ENCODE measurements at places on chromosomes 5 and 9.

DNA sequence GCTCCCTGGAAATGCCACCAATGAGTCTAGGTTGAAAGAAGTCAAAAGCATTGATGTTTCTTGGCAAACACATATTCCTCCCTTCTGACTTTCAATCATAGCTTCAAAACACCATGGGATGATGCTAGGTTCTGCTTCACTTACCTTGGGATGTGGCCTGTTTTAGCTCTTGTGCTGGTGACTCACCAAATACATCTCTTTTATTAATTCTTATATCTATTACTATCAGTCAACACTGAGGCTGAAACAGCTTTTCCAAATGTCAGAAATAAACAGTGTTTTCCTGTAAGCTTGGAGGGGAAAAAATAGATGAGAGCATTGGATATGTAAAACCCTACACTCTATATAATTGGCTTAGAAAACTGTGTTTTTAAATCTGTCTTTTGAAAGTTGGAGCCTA lies 245.4 kb upstream of the NREP start:
- no peak for DNase-seq

DNA sequence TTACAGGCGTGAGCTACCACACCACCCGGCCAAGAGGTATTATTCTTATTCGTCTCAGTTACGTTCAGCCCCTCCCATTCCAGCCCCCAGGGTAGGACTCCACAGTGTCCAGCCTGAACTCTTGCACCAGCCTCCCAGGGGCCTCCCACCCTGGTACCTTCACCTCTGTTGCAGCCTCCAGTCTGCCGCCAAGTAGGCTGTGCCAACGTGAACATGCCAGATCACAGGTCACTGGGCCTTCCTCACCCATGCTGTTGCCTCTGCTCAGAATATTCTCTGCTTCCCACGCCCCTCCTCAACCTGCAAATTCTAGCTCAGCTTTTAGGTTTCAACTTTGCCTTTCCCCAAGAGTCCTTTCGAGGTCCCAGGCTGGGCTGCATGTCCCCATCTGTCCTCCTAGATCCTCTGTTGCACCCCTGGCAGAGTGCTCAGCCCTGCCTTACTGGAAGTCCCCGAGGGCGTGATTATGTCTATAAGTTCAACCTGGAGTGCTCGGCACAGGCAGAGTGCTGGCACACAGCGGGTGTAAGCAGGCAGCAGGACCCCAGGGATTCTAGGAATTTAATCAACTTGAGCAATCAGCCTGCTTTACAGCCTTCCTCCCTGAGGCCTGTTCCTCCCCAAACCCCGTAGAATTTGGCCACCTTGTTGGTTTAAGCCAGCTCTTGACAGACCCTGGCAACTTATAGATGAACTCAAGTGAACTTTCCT lies 13.1 kb upstream of the STXBP1 start:
- no peak for DNase-seq

DNA sequence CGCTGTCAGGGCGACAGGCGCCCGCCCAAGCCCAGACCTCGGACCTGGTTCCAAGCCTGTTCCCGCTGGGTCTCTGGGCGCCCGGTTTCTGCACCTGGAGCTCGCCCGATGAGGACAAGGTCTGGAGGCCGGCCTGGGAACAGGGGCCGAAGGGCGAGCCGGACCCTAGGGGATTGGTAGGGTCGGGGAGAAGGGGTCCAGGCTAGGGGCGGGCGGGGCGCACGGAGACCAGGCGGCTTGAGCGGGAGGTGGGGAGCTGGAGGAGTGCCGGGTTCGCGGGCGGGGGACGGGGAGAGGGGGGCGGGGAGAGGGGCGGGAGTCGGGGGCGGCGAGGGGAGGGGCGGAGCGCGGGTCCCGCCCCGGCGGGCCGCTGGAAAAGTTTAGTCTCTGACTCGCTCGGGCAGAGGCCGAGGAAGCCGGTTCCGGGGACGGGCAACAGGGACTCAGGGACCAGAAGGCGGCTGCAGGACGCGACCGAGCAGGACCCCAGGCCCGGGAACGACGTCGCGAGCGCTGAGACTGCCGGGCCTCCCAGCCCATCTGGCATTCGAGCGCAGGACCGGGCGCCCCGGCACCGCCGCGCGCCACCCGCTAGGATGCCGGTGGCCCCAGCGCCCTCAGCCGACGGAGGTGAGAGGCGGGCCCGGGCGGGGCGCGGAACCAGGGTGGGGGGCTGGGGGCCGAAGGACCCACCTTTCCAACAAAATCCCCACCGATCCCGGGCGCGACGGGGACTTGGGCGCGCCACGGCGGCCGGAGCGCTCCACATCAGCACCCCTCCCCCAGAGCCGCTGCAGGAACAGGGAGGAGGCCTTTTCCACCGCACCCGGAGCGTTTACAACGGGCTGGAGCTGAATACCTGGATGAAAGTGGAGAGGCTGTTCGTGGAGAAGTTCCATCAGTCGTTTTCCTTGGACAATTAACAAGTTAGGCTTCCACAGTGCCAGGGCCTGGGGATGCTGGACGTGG lies at the start of gene S1PR3:
TSS of gene S1PR3 (plus strand) at position 403 of the 969 bp plus-strand sequence. CDS start 9,733 bp downstream, outside the sequence.
- DNase-seq, result no peak

GRCh38 chr5:88861231-88861630 lies 21.8 kb downstream of the MEF2C start:
- no peak for DNase-seq

DNA sequence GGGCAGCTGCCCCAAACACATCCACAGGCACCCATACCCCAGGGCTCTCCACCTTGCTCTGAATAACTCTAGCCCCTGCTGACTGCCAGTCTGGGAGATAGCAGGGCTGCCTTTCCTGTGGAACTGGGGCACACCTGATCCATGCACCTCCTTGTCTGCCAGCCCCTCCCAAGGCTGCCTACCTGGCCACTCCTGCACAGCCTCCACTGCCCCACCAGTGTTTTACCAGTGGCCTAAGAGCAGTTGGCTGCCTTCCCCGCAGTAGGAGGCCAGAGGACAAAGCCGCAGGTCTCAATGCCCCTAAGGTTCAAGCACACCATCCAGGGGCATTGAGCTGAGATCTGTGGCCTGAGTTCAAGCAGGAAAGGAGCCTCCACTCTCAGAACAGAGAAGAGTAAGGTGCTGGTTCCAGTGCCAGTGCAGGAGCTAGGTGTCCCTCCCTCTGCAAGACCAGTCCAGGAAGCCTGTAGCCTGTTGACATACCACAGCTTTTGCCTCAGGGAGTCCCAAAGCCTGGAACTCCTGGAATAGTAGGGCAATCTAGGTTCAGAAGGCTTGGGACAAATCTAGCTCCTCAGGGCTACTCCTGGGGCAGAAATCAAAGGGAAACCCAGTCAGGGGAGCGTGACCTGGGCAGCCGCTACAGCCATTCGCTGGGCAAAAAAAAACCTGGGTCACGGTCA lies 514.5 kb upstream of the PTGER4 start:
- DNase-seq, result no peak

- no peak for DNase-seq
Observed at GRCh38 chr5:89302102-89302891, 419.3 kb upstream of the MEF2C start.

- no peak for DNase-seq
Observed at GRCh38 chr9:30732060-30732459, 1652.4 kb upstream of the ACO1 start.

DNA sequence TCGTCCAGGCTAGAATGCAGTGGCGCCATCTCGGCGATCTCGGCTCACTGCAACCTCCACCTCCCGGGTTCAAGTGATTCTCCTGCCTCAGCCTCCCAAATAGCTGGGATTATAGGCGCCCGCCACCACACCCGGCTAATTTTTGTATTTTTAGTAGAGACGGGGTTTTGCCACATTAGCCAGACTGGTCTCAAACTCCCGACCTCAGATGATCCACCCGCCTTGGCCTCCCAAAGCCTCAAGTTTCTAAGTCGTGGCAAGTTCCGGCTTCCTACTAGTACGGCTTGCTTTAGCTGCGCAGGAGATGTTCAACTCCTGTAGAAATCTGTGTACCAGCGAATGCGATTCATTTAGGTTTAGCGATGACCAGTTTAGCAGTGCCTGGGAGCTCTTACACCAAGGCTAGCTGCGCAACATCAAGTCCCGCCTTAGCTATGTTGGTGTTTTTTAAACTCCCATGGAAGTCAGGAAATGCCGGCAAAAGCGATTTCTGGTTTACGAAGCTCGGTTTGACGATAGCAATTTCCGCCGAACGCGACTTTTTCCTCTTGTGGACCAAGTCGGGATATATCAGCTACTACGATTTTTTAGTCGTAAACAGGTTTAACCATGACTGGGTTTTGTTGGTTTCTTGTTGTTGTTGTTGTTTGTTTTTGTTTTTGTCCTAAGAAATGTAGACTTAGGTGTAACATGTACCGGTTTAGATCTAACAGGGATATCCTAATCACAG lies 46.4 kb downstream of the ANXA2R start:
- DNase-seq, result no peak

DNA sequence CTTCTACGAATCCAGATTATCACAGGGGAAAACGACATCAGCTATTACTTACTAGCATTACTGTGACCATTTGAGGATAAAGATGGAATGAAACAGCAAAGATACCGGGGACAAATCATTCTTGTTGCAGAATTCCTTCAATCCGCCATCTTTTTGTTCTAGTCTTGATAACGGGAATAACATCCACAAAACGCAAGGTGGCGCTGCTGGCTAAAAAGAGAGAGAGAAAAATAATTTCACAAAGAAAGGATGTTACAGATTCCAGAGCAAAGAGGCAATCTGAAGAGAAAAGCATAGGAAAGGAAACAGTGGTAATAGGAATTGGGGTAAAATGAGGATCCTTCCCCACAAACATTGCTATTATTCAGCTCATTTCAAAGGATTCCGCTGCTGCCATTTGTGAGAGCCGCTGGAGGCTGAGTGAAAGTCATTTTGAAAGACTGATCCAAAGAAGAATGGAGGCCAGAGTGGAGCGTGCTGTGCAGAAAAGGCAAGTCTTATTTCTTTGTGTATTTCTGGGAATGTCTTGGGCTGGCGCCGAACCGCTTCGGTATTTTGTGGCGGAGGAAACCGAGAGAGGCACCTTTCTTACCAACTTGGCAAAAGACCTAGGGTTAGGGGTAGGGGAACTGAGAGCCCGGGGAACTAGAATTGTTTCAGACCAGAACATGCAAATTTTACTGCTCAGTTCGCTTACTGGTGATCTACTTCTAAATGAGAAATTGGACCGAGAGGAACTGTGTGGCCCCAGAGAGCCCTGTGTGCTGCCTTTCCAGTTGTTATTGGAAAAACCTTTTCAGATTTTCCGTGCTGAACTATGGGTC lies at the start of gene PCDHB7:
TSS of gene PCDHB7 (plus strand) at position 264 of the 824 bp plus-strand sequence. CDS start at position 456, 192 bp downstream.
- peak; percentile 21 for DNase-seq

DNA sequence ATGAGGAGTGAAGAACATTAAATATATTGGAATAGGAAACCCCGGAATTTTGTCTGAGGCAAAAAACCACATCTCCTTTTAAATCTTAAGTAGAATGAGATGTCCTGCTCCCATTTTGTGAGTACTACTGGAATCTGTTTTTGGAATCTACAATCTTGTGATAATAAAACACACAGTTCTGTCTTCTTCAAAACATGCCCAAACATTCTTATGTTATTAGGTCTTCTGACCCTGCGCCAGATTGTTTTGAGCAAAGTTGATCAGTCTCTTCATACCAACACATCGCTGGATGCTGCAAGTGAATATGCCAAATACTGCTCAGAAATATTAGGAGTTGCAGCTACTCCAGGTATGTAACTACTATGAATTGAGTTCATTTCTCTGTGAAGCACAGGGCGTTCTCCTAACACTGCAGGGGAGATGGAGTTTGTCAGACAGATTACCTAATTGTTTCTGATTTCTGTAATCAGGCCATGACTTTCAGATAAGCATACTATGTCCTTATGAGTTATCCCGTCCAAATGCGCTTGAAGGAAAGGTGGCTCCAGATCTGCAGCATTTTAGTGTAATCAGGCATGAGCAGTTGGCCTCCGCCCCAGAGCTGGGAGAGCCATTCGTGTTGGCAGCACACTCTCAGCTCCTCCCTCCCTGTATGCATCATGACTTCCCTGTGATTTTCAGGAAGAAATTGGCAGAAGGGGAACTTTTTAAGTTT lies 88.0 kb downstream of the NLN start:
- DNase-seq, result no peak

- no peak for DNase-seq
Observed at GRCh38 chr5:176647843-176648473, 674 bp downstream of the TSPAN17 start.

DNA sequence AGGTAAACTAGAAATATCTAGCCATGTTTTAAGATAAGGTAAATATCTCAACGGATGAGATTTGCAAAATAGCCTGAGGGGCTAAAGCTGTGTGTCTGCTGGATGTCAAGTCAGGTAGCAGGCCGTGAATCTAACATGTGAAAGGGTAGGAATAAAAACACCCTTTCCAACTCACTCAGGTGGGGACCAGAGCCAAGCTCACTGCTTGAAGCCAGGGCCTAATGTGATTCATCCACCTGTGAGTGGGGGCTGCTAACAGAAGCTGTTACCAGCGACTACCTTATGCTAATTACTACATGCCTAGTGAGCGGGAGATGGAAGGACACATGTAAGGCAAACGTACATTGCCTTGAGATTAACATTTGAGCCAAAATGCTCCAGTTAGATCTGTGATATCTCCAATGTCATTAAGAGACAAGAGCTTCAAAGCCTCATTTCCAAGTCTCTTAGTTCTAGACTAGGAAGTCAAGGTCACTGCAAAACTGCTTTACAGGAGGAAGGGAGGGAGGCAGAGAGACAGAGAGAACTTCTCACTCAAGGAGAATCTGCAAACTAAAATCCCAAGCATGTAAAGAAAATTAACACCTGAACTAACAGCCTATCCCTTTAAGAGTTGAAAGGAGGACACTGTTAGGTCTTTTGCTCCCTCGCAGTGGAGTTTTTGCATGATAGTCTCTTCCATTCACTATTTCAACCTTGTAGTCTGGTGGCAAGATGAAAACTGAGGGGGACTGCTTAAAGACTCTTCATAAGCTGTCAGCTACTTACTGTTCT lies 141.6 kb upstream of the RPS23 start:
- no peak for DNase-seq

DNA sequence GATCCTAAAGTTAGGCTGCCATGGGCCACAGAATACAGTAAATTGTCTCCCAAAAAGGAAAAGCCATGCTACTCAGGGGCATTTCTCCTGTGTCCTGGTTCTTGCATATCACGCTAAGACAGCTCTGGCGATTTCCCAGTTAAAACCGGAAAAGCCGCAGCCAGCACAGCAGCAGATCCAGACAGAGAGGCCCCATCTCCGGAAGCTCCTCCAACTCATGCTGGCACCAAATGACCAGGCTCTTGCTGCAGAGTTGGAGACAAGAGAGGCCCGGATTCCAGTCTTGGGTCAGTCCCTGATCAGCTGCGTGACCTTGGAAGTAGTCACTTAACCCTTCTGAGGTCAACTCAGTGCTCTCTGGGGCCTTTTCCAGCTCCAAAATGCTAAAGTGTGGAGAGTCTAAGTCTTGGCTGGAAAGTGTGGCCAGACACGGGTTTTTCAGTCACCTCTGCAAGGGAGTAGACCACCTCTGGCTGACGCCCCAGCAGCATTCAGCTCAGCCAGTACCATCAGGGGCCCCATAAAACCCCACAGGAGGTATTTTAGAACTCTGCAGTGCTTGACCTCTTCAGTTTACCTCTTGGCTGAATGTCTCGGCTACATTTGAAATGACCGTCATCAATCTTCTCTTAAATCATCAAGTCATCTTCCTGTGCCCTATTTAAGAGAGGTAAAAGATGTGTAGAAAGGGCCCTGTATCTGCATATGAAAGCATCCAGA lies 16.2 kb downstream of the GDNF start:
- DNase-seq, result no peak

- no peak for DNase-seq
Observed at GRCh38 chr9:133572821-133573361, 36.3 kb downstream of the FAM163B start.

- DNase-seq, result no peak
Observed at GRCh38 chr9:121815546-121816448, 164.4 kb downstream of the DAB2IP start.

GRCh38 chr5:88090506-88090905 lies 178.1 kb downstream of the TMEM161B start:
- no peak for DNase-seq
